ENCODE measurements at places on chromosomes 16 and 17.

DNA sequence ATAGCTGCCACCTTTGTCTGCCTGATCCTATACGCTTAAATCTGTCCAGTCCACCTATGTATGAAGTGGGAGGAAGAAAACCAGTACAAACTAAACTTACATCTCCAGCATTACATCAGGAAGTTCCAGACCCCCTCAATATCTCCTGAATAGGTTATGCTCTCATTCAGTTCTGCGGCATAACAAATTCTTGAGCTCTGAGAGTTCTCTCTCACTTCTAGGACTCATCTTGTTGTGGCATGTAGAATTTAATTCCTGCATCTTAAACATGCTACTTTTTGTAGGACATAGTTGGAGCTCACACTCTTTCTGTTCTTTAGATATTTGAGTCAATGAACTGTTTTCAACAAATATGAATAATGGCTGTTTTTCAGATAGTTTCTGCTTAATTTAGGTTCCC lies 662.5 kb downstream of the CDH11 start:
- DNase-seq = no peak

GRCh38 chr17:43094129-43094835 lies 30.9 kb downstream of the BRCA1 start:
- no peak for DNase-seq

GRCh38 chr17:27384726-27385125 lies 71.5 kb upstream of the KSR1 start:
- no peak for DNase-seq

GRCh38 chr17:69560987-69561441 lies 146.5 kb downstream of the MAP2K6 start:
- DNase-seq = no peak

- no peak for DNase-seq
These were observed 73.4 kb downstream of the RAP1GAP2 start for GRCh38 chr17:2869604-2870003.

Data from activated T-cell treated with anti-CD3 and anti-CD28 coated beads, Interleukin-2, amount 50 U/mL, for 4 hours (primary cell).